NCI-H2171 (cell line): ENCODE measurements at places on chromosomes 7 and 10.

DNA sequence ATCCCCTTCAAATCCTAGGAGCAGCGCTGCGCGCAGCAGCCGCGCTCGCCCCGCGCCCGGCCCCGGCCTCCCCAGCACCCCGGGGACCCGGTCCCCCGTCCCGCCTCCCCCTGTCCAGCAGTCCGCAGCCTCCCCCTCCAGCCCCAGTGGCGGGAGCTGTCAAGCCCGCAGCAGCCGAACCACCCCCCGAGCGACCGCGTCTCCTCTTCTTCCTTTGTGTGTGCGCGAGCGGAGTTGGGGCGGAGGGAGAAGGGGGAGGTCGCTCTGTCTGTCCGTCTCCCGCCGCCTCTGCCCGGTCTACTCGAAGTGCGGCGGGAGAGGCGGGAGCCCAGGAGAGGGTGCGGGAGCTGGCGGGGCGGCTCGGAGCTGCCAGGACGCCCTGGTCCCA is 375 bp upstream of the CHN2 start:
- no peak for DNase-seq

- DNase-seq, result no peak
Measured at GRCh38 chr7:41065663-41066062, 637.2 kb downstream of the INHBA start.

DNA sequence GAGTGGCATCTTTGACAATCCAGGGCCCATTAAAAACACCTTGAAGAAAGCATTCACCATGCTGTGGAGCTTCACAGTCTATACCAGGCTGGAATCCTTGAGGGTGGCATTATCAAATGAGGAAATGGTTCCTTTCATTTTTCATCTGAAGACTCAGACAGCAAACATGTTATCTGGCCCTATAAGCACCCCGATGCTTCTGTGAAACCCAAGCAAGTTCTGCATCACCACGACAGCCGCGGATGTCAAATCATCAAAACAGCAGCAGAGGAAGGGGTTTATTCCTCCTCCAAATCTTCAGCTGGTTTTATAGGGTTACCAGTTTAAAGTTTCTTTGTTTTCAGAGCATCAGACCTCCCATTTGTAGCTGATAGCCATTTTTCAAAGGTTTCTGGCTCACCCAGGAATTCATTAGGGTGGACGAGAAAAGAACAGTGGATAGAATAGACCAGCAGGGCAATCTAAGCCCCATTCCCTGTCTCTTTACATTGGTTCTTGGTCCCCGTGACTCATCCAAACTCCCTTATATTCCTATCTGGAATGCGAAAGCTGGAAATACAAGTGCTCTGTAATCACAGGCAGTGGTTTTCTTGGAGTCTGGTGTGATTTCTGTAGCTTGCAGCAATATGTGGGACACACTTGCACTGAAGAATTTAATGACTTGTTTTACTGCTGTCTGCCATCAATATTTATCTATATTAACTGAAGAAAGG is 217.9 kb downstream of the SKAP2 start:
- no peak for DNase-seq

DNA sequence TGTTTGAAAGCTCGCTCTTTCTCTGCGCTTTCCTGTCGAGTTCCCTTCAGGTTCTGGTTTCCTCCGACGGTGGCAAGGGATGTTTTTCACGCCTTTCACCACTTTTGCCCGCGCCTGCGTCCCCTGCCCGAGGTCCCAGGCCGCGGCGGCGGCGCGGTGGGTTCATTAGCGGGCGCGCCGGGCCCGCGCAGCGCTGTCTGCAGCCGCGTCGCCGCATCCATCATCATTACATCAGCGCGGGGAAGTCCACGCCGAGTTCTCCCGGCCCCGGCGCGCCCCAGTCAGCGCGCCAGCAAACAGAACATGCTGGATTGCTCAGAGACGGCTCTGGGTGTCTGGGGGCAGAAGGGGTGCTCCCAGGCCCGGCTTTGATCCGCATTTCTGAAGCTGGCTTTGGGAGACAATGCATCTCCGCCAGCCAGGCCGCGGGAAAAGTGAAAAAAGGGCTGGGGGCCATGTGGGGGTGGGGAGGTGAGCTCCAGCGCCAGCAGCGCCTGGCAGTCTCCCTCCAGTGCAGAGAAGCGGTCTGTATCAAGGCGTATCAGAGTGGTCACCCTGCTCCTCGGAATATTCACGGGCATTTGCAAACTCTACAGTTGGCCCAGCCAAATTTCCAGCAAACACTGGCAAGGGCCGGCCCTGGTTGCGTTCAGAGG is 8.9 kb downstream of the GLI3 start:
- no peak for DNase-seq

- no peak for DNase-seq
Measured at GRCh38 chr10:97034958-97035769, 150.6 kb downstream of the SLIT1 start.

- no peak for DNase-seq
Measured at GRCh38 chr10:22669163-22669711, 45.1 kb downstream of the PIP4K2A start.

DNA sequence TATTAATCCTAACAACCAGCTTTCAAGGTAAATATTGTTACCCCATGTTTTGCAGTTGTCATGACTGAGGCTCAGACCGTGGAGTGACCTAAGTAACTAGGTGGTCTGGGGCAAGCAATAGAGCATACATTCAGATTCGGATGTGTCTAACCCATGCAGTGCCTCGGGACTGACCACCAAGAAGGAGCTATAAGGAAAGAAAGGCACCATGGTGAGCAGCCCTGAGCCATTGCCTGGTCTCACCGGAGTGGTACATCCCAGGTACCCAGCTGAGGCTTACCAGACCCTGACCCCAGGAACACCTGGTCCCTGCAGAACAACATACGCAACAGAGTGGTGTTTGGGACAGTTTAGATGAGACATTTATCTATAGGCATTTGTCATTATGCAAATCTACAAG is 175.5 kb upstream of the ZMIZ1 start:
- no peak for DNase-seq

GRCh38 chr7:51882412-51882811 is 565.8 kb upstream of the COBL start:
- no peak for DNase-seq

GRCh38 chr7:123749537-123749857 is 694 bp upstream of the WASL start:
- peak; percentile 64 for DNase-seq

- no peak for DNase-seq
Measured at GRCh38 chr10:21517134-21518031, 8.1 kb downstream of the SKIDA1 start.

- no peak for DNase-seq
Measured at GRCh38 chr10:53700278-53700677, 927.7 kb upstream of the MBL2 start.

DNA sequence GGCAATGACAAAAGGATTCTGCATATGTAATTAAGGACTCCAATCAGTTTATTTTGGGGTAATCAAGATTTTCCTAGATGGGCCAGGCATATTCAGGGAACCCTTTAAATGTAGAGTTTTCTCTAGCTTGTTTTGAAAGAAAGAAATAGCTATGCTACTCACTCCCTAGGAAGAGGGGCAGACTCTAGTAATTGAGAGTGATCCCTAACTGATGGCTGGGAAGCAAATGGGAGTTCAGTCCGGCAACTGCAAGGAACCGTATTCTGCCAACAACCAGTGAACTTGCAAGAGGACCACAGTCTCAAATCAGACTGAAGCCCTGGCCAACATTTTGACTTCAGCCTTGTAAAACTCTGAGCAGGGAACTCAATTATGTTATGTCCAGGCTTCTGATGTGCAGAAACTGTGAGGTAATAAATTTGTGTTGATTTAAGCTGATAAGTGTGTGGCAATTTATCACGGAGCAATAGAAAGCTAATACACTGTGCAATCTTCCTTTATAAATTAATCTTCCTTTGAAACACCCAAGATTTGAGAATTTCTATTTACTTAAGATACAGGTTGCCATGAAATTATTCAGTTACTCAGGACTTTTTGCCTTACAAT is 14.0 kb downstream of the AOAH start:
- DNase-seq, result no peak

- no peak for DNase-seq
Measured at GRCh38 chr10:93573051-93573909, 6.8 kb downstream of the FFAR4 start.

DNA sequence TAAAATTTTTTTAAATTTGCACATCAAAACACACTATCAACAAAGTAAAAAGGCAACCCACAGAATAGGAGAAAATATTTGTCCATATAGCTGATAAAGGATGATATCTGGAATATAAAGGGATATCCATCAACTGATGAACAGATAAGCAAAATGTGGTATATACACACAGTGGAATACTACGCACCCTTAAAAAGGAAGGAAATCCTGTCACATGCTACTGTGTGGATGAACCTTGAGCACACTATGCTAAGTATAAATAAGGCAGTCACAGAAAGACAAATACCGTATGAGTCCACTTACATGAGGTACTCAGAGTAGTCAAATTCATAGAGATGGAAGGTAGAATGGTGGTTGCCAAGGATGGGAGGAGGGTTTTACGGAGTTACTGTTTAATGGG is 37.7 kb downstream of the ARHGAP19 start:
- DNase-seq, result no peak

GRCh38 chr10:124053971-124054370 is 39.4 kb downstream of the CHST15 start:
- peak; percentile 8 for DNase-seq

GRCh38 chr10:131938681-131939080 is 37.9 kb downstream of the PPP2R2D start:
- no peak for DNase-seq

DNA sequence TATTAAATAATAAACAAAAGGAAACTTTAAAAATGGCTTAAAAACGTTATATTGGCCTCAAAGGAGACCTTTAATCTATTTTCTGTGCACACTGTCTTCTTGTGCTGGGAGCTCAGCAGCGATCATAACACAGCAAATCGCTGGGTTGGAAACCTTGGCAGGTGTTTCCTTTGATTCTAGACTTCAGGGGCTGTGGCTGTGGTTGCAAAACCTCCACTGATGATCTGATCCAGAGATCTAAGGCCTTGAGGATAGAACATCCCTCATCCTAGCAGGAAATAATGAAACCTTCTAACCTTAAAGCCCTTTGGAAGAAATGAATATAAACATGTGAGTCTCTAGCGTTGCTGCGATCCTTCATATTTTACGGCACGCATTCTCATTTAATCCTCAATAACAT is 29.8 kb downstream of the CDHR3 start:
- no peak for DNase-seq

GRCh38 chr7:131543298-131543697 is 13.1 kb downstream of the PODXL start:
- DNase-seq, result no peak

DNA sequence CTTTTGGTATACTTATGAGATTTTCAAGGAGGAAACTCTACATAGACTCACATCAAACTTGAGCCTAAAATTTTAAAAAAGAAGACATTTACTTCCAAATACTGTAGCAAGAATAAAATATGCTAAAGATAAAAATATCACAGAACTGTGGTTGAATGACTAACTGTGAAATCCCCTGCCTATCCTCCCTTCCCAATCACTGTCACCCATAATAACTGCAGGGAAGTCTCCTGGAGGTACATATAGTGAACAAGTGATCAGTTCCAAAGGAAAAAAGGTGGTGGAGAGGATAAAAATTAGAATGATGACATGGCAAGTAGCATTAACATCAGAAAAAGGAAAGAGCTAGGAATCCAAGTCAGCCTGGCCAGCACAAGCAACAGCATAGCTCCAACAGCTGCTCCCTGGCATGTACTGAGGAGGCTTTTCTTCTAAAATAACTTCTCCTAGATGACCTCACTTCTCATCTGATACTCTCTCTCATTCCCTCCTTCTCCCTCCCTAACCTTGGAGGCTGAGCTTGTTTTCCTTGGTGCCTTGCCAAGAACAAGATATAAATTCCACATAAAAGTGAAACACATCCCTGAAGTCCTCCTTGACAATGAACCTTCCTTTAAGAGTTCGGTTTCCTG is 124.0 kb downstream of the IQUB start:
- DNase-seq, result no peak

GRCh38 chr7:57579454-57579853 is 129.5 kb downstream of the ZNF716 start:
- DNase-seq, result no peak

GRCh38 chr7:69778138-69778537 is 179.9 kb downstream of the AUTS2 start:
- no peak for DNase-seq

DNA sequence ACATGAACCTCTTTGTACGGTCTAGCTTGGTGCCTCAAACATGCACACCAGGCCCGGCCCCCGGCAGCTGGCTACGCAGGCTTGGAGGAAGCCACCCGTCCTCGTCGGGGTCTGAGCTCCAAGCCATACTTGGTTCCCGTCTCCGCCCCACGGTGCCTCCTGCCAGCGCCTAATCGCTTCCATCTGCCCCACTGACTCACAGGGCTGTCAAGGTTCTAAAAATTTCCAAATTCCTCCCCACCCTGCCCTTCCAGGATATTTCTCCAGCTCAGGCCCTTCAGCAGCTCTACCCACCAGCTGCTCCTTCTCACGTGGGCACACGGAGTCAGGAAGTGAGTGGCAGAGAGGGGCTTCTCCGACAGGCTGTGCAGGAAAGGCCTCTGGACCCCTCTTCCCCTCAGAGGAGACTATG is 38.8 kb downstream of the TMEM270 start:
- peak; percentile 44 for DNase-seq

GRCh38 chr10:81911328-81911727 is 36.3 kb downstream of the NRG3 start:
- no peak for DNase-seq

- DNase-seq, result no peak
Measured at GRCh38 chr7:97499204-97499603, 232.7 kb upstream of the TAC1 start.

- no peak for DNase-seq
Measured at GRCh38 chr7:37225285-37225969, 223.2 kb downstream of the ELMO1 start.

- DNase-seq, result no peak
Measured at GRCh38 chr10:58969576-58969975, 206.9 kb upstream of the PHYHIPL start.

DNA sequence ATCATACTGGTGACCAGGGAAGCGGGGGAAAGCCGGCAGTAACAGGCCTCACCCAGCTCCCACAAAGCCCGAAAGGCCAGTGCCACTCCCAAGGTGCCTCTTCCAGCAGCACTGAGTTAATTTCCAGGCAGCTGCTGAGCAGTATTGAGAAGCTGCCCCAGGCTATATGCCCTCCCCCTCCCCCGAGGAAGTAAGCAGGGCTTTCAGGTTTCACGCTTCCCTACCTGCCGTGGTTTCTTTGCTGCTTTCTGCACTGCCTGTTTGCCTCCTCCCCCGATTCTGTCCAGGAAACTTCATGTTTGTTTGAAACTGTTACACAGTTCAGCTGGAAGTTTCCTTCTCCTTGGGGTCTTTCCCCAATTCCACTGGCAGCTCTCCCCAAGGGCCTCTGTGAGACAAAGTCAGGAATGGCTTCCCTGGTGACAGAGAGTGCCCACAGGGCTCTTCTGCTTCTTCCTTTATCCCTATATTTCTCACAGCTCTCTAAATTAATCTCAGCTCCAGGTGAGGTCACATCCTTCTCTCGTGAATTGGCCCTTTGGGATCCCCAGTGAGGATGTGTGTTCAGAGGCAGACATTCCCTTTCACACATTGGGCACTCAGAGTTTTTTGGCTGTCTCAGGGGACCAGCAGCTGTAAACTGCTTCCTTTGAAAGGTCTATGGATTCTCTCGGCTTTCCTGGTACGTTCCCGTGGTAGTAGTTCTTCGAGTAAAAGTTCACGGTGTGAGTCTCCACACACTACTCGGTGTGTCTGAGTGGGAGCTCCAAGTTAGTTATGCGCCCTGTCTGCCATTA is 19.4 kb downstream of the C1GALT1 start:
- DNase-seq, result no peak

- DNase-seq, result no peak
Measured at GRCh38 chr10:83517456-83517855, 621.9 kb upstream of the GHITM start.

- DNase-seq, result no peak
Measured at GRCh38 chr7:107696330-107696946, 35.8 kb downstream of the SLC26A4 start.
